ENCODE measurements at places on chromosomes 11 and 22.

DNA sequence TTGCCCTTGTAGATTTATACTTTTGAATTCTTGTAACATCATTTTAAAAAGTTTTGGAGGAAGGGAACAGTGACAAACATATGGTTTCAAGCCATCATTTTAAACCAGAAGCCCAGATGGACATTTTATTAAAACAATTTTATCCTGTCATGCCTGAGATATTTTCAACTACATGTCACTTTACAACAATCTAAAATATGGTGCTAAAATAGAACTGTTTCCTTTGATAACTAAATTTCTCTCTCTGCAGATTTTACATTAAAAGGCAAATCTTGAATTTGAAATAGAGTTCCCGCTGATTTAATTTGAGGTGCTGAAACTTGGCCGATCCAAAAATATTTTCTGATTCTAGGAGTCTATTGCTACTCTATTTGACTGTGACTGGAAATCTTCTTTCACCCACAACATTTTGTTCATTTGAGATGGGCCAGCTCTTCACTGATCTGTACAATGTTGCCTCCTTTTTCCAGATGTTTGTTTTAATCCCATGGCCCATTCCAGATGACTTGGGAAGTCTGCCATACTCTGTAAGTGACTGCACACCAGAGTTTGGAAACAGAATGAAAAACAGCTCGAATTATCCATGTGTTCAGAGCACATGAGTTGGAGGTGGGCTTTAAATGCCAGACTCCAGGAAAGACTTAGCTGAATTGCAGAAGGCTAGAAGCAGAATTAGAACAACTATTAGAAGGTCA, 402.5 kb downstream of the TMEM135 start:
- no peak for DNase-seq

- DNase-seq, result no peak
Observed at GRCh38 chr22:39207141-39208012, 37.4 kb downstream of the PDGFB start.

DNA sequence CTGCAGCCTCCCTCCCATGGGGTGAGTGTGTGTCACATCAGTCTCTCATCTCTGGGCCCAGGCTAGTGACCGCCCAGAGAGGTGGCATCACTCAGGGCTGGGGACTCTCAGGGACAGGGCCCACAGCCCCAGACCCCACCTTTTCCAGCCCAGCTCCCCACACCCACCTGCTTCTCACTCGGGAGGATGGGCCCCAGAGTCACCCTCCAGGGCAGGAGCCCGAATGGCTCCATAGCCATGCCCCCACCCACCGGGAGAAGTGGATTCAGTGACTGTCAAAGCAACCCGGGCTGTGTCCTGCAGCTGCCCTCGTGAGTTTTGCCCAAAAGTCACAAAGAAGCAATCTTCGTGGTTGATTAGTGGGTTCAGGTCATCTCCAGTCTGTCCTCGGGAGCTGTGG, 26.0 kb downstream of the PARVG start:
- no peak for DNase-seq

DNA sequence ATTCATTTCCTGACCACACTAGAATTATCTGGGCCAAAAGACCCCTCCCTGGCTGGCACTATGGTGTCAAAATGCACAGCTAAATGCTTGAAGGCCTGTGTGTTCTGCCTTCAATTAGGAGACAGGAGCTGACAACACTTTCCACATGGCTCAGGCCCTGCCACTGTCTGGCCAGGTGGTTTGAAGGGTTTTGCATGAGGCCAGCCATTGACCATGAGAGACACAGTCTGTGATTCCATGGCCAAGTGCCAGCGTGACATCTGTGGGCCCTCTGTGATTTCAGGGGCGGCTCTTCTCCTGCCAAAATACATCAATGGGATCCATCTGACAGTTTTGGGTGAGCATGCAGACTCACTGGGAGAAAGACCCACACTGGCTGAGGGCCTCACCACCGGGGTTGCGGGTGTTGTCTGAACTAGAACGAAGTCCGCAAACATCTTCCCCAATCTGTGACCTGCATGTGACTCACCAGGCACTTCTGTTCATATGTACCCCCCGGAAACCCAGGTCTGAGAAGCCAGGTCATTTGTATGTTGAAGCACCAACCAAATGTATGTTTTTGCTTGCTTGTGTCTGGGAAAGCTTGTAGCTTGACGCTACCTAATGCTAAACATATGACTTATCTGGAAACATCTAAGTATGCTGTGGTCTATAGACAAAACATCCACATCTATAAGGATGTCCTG, 20.7 kb upstream of the NAV2 start:
- no peak for DNase-seq

DNA sequence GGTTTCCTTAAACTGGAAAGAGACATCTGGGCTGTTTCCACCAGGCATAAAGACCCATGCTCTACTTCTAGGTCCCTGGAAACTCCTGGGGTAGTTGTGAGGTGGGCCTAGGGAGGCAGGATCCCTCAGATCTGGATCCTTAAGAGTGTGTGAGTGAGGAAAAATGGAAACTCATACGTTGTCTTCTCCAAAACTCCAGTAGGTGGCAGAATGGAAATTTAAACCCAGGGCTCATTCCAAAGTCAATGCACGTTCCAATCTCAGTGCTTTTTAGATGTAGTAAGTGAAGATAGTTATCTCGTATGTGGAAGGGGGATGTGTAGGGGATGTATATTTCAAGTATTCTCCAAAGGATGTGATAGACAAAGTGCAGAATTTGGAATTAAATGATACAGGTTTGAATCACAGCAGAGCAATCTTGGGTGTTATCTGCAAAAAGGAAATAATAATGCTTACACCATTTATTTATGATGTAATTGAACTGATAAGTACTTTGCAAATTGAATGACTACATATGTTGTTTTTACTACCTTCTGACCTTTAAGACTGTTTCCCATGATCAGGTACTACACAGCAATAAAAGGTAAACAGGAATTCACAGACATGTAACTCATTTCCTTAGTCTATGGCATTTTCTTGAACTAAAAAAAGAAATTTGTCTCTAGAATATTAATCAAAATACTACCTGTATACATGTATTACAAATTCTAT, 13.1 kb upstream of the MMP1 start:
- DNase-seq, result no peak

GRCh38 chr11:38089726-38090125, 1491.7 kb upstream of the RAG2 start:
- no peak for DNase-seq

GRCh38 chr22:49810363-49811019, 17.2 kb downstream of the BRD1 start:
- DNase-seq, result no peak

DNA sequence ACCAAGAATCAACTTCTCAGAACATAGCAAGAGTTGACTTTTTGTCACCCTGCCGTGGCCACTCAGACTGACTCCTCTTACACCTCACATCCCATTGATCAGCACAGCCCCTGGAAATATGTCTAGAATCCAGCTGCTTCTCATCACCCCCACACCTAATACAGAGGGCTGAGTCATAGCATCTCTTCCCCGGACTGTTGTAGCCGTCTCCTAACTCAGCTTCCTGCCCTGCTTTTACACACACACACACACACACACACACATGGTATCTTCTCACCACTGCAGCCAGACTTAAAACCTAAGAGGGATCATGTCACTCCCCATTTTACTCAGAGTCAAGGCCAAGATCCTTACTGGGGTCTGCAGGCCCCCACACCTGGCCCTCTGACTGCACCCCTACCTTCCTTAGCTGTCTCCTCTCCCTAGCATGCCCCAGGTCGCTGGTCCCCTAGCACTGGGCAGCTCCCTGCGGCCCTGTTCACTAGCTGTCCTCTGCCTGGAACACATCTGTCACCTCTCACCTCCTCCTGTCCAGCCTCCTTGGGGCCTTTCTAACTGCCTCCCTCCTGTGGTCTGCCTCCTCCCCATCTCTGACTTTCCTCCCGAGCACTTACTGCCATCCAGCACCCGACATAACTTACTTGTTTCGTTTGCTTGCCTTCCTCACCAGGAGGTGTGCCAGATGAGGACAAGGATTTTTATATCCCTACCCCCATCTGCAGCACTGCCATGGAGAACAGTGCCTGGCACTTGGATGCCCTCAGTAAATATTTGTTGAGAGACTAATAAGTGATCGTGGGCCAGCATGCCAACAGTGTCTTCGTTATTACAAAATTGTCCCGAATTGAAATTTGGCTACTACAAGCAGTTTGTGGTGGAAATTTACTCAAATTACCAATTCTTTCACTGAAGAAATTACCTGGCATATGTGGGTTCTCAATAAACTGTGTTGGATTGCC, 61.9 kb downstream of the BMAL1 start:
- no peak for DNase-seq

DNA sequence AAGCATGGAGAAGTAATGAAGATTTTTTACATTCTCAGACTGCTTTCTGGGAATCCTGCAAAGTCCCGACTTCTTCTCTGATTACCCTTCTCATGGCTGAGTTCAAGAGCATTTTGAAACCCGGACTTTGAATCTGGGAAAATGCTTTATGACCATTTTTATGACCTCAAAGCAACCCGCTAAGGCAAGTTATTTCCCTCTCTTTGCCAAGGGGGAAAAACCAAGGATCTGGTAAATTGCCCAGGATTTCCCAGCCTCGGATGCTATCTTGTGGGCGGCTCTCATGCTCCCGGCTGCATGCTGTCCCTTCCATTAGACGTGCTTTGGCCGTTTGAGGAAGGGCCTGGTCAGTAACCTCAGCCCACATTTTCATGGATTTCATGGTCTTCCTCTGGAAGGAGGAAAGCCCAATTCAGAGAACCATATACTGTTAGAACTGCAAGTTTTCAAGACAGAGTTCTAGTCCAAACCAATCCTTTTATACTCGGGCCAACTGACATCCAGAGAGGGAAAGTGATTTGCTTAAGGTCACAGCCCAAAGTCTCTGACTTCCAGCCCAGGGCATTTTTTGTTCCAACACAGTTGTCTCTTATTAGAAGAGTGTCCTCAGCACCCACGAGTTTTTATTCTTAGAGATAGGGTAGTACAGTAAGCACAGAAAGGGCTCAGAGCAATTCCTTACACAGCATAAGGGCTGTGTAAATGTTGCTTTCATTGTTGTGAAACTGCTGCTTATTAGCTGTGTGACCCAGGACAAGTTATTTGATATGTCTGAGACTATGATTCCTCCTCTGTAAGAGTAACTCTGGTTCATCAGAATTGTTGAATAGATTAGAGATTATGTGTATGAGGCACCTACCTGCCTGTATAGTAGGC, 77.4 kb downstream of the NAV2 start:
- DNase-seq, result no peak

DNA sequence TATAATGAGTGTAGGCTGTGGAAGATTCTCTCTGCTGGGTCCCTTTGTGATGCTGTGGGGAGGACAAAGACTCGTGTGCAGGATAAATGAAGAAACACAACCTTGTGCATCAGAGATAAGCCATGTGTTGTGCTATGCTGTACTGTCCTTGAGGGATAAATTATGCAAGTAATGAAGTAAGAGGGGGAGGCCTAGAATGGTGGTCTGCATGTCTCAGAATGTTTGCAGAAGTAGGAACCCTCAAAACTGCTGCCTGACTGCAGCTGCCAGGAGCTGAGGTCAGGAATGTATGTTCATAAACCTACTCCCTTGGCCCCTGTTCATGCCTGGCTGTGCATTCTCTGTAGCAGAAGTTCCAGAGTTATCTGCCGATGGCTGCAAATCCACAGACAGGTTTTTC, 4.6 kb upstream of the SMCO4 start:
- no peak for DNase-seq

- no peak for DNase-seq
Observed at GRCh38 chr22:35726933-35727332, 9.3 kb downstream of the APOL5 start.

- DNase-seq, result peak; percentile 88
Observed at GRCh38 chr11:134275534-134276395, at the start of gene GLB1L3. Gene GLB1L3, plus strand, starts transcription at chr11:134276379. Its CDS starts 362 bp downstream, at chr11:134276741.

GRCh38 chr11:95138448-95138847, 48.8 kb downstream of the ENDOD1 start:
- DNase-seq, result no peak

DNA sequence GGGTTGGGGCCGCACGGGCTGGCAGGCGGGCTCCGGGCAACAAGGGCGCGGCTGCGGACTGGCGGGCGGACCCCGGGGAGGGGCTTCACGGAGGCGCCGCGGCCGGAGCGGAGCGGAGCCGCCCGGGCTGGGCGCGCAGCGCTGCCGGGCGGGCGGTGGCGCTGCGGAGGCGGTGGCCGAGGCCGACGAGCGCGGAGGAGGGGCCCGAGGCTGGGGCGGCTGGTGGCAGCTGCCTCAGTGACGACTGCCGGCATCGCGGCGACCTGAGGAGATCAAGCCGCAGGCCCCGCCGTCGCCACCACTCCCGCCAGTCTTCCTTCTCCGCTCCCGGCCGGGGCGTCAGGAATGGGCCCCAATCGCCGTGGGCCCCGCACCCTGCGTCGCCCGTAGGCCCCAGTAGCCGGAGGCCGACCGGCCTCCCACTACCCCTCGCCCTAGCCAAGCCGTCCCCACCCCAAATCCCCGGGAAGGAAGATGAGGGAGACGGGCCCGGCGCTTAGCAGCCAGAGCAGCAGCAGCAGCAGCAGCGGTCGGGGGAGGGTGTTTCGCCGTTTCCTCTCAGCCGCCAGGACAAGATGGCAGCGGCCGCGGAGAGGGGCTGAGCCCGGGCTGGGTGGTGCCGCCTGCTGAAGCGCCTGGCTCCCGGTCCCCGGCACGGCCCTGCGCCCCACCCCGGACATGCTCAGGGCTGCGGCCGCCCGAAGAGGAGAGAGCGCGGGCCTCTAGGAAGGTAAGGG, at the start of gene HIPK3:
Gene HIPK3, plus strand, starts transcription at position 222 of the 737 bp plus-strand sequence.
- peak; percentile 93 for DNase-seq

DNA sequence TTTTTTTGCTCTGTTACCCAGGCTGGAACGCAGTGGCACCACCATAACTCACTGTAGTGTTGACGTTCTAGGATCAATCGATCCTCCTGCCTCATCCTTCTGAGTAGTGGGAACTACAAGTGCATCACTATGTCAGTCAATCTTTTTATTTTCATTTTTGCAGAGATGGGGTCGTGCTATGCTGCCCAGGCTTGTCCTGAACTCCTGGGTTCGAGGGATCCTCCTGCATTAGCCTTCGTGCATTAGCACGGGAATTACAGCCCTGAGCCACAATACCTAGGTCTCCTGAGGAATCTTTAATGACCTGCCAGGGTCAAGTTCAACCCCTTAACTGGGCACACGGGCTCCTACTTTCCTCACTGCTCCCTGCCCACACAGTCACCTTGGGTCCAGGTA, 4.4 kb downstream of the APOL3 start:
- DNase-seq, result no peak

- DNase-seq, result no peak
Observed at GRCh38 chr11:26580929-26581328, 8.9 kb upstream of the MUC15 start.

DNA sequence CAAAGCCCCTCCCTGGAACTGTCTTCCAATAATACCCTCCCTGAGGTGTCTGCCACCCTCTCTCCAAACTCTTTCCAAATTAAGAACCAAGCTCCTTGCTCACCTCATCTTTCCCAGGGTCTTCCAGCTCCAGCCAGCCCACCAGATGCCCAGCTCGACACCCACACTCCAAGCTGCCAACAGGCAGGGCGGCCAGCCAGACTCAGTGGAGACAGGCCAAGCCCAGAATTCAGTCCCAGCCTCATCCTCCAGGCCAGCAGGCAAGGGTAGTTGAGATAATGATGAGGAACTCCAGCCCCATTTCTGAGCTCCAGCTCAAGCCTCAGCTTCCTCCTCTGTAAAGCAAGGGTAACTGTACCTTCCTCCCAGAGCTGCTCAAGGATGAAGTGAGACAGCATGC, 132.9 kb downstream of the CHST1 start:
- no peak for DNase-seq

GRCh38 chr11:110763249-110764011, 51.2 kb upstream of the ARHGAP20 start:
- DNase-seq, result peak; percentile 3

- no peak for DNase-seq
Observed at GRCh38 chr11:78244080-78244479, 55.4 kb downstream of the USP35 start.

- DNase-seq, result no peak
Observed at GRCh38 chr11:2772544-2773031, 72.8 kb upstream of the KCNQ1OT1 start.

All from retina (tissue), 1 donor.